ENCODE measurements at places on chromosomes 2 and 18.

DNA sequence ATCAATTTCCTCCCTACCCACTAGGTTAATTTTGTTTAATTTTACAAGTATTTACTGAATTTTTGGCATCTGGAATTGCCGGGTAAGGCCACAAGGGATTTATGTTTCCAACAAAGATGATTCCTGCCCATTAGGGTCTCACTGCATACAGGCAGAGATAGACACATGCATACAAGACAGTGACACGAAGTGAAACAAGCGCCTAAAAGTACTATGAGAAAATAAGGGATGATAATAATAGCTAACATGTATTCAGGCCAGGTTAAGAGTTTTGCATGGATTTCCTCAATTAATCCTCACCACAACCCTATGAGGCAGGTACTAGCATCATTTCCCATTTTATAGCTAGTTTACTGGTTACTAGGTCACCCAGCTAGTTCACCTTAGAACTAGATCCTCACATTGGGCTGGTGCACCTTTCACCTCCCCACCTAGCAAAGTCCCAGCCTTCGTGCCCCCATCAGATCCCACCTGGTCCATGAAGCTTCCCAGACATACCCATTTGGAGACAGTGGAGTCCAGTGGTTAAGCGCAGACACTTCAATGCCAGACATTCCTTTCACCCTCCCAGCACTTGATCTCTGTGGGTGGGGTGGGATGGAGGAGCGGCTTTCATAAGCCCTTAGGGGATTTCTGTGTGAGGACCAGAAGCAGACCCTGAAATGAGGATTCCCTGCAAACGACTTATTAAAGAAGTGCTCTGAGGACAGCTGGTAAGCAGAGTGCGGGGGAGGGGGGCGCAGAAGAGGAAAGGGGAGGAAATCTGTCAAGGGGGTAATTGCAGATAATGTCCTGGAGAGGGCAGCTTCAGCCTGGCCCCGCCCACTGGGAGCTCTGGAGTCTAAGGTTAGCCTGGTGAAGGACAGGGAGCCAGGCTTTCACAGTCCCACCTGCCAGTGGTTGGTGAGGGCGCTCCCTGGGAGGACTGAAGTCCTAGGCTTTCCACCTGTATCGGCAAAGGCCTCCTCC is 5.8 kb upstream of the DGUOK start:
- H3K36me3 ChIP-seq, result no peaks in the 10 kb centered on the region
- no peak for DNase-seq
- H3K27ac ChIP-seq, result peak overlapping the region; percentile 25
- H3K4me3 ChIP-seq, result no peak overlapping the region
- H3K27me3 ChIP-seq, result no peaks in the 10 kb centered on the region
- H3K4me1 ChIP-seq, result no peaks in the 10 kb centered on the region

DNA sequence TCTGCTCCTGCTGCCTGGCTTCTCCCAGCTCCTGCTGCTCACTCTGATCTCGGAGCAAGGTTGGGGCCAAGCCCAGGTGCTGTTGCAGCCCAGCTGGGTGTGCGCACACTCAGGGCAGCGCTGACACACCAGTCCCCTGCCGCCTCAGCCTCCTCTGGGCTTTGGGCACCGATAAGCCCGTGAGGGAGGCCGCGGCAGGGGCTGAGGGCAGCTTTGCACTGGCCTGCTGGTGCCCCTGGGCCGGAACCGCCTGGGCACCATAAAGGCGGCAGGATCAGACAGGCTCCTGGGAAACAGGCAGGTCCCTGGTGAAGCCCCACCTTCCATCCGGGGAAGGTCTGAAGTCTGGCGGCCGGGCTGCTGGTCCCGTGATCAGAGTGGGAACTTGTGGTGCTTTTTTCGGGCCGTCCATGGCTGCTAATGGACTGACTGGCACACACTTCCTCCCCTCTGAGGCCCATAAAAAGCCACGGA is 14.1 kb upstream of the EML6 start:
- peak overlapping the region; percentile 48 for H3K4me3 ChIP-seq
- no peaks in the 10 kb centered on the region for H3K36me3 ChIP-seq
- peaks cover 6% of the 10 kb centered on the region for H3K4me1 ChIP-seq
- peaks cover 13% of the 10 kb centered on the region for H3K27me3 ChIP-seq

DNA sequence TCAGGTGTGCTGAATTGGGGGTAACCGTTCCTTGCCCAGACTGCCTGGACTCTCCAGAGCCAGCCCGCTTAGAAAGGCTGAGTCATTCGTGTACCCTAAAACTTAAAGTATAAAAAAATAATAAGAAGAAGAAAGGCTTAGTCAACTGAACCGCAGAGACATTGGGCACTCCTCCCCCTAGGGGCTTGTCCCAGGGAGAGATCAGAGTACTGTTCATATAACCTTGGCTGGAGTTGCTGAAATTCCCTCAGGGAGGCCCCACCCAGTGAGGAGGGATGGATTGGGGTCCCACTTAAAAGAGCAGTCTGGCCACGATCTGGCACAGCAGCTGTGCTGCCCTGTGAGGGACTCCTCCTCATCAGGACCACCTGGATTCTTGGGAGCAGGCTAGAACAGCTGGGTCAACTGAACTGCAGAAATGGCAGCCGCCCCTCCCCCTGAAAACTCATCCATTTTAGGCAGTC is 37.2 kb downstream of the ANKRD12 start:
- no peaks in the 10 kb centered on the region for H3K36me3 ChIP-seq
- H3K4me3 ChIP-seq, result no peak overlapping the region
- peak overlapping the region; percentile 14 for H3K27ac ChIP-seq
- peaks cover 5% of the 10 kb centered on the region for H3K4me1 ChIP-seq

- H3K27me3 ChIP-seq, result no peaks in the 10 kb centered on the region
- no peaks in the 10 kb centered on the region for H3K36me3 ChIP-seq
- no peak overlapping the region for H3K27ac ChIP-seq
- no peak overlapping the region for H3K4me3 ChIP-seq
- no peaks in the 10 kb centered on the region for H3K4me1 ChIP-seq
Observed at GRCh38 chr2:145596416-145596815, 1076.5 kb upstream of the ZEB2 start.

- no peaks in the 10 kb centered on the region for H3K36me3 ChIP-seq
- no peak overlapping the region for H3K27ac ChIP-seq
- no peak overlapping the region for H3K4me3 ChIP-seq
Observed at GRCh38 chr2:215921895-215922294, 91.5 kb downstream of the MREG start.

DNA sequence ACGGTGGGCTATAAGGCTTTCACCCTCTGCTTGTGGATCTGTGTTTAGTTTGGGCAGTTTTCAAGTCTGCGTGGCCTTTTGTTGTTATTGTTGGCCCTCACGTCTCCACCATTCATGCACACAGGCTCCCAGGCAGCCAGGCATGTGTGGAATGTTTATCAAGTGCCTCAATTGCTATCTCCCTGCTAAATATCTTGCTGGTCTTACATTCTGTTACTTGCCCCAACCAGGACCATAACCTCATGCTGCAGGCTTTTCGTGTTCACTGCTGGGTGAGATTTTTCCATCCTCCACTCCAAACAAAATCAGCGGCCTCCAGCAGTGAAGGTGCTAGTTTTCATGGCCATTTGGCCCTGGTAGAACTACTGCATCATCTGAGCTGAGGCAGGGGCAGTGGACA is 63.0 kb upstream of the DSC1 start:
- H3K4me1 ChIP-seq, result peaks cover 21% of the 10 kb centered on the region
- no peak overlapping the region for H3K4me3 ChIP-seq
- no peaks in the 10 kb centered on the region for H3K36me3 ChIP-seq
- H3K27ac ChIP-seq, result no peak overlapping the region
- no peak for DNase-seq
- no peaks in the 10 kb centered on the region for H3K27me3 ChIP-seq

DNA sequence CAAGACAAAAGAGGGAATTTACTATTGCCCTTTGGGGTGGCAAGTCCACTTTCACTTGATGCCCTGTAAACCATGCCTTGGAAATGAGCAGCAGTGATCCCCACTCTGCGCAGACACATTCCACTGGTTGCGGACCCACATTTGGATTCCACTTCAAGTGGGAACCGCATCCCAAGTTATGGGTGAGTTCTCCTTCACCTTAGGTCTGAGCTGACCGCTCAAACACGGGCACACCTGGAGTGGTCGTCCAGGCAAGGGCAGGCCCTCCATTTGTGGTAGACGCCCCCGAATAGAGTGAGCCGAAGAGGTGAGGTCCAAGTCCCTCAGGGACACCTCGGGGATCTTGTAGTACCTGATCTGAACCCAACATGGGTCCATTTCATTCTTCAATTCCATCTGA is 9.8 kb upstream of the AGXT start:
- H3K27ac ChIP-seq, result no peak overlapping the region
- no peak overlapping the region for H3K4me3 ChIP-seq
- H3K4me1 ChIP-seq, result no peaks in the 10 kb centered on the region
- DNase-seq, result no peak
- no peaks in the 10 kb centered on the region for H3K27me3 ChIP-seq
- H3K36me3 ChIP-seq, result no peaks in the 10 kb centered on the region
